ENCODE measurements at places on chromosomes 5 and 9.

GRCh38 chr5:125750861-125751186 lies 672.4 kb upstream of the GRAMD2B start:
- DNase-seq = no peak

- no peak for DNase-seq
Observed at GRCh38 chr5:73274121-73274520, 101.1 kb downstream of the TMEM174 start.

- DNase-seq = no peak
Observed at GRCh38 chr5:17192191-17192590, 25.2 kb upstream of the BASP1 start.

DNA sequence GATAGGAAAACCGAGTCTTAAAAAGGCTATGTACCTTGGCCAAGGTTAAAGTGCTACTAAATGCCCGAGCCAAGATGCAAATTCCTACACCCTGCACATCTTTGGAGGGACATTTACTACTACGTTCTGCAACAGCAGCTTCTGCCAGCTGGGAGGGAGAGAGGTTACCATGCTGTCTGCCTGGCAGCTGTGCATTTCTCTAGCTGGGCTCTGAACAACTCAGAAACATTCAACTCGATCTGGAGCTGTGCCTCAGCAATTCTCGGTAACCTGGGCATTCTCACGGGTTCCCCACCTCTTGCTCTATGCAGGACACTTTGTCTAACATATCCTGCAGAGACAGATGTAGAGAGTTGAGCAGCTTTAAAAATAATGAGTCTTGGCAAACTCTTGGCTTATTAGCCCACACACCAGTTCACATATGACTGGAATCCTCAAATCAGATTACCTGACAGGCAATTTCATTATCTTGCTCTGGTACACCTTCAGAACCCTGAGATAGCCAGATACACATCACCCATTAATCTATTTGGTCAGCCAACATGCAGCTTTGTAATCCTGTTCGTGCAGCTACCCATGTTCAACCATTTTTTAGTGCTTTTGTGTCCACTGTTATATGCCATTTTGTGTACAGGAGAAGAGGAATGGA lies 115.8 kb downstream of the EFNA5 start:
- DNase-seq = no peak

DNA sequence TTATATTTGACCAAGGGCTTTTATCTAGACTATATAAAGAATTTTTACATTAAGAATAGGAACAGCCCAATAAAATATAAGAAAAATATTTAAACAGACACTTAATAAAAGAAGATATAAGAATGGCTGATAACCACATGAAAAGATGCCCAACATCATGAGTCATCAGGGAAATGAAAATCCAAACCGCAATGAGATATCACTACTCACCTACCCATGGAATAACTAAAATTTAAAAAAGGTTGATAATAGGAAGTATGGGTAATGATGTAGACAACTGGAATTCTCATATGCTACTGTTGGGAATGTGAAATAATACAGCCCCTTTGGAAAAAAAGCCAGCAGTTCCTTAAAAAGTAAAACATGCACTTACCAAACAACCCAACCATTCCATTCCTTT lies 206.9 kb upstream of the PCSK5 start:
- no peak for DNase-seq

DNA sequence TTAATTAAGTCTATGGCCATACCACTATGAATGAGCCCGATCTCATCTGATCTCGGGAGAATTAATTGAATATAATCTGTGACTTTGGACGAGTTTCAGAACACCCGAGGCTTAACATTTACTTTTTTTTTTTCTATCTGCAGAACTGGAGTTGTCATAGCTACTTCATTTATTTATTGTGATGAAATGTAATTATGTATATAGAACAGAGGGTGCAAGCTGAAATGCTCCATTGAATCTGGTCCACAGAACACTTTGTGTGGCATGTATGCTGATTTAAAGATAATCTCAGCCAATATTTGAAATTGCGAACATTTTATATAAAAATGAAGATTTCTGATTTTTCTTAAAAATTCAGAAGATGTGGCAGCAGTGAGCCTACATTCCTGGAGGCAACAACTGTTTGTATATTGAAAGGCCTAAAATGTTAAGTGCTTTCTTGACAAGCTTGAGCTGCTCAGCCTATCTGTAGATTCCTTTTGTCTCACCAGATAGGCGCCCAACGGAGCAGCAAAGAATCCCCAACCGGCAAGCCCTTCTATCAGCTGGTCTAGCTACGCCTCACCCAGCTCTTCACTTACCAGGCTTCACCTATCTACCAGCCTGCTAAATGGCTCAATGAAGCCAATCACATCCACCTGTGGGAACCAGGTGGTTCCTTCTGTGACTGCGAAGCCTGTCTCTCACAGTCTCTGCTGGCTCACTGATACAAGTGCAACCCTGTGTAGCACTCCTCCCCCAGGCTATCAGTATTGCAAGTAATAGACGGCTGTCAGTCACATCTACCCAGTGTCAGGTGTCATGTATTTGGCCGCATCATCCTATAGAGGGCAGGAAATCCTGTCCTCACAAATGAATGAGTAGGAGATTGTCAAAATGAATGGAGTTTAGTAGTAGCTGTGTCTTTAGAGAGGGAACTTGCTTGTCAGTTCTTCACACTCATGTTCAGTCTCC lies 170.6 kb upstream of the MRPS30 start:
- DNase-seq = no peak

DNA sequence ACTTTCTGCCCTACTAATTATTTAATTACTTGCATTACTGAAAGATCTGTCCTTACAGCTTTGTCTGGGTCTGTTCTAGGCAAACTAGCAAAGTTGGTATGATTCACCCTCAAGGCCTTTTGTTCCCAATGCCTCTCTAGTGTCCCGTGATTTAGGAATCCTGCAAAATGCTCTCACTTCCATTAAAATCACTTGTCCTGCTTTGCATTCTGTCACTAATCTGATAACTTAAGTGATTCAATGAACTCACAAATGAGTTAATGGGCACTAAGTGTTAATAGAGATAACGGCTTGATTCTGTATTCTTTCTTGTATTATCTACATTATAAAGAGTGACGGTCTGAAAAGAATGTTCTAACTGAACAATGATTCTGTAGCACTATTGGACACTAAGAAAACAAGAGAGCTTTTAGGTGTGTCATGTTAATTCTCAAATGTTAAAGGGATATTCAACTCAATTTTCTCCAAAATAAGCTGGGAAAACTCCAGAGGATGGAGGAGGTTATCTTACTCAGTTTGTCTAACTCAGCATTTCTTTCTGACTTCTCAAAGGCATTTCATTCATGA lies 697.3 kb downstream of the CETN3 start:
- DNase-seq = no peak

GRCh38 chr5:153086486-153086885 lies 404.0 kb upstream of the GRIA1 start:
- no peak for DNase-seq

DNA sequence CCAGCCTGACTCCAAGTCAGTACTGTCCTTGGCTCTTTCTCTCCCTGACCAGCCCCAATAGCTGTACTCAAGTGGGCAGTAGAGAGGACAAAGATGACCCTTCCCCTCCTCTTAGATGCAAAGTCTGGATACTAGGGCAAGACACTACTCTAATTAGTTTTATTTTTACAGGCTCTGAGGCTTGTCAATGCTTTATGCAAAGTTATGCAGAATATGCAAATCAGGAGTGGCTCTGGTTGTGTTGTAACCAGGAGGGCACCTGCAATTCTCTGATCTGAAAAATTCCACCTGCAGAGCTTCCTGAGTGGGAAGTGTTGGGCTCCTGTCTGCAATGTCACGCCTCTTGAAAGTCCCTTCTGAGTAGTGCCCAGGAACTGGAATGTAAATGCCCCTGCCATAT lies 201.5 kb downstream of the RGS3 start:
- no peak for DNase-seq

DNA sequence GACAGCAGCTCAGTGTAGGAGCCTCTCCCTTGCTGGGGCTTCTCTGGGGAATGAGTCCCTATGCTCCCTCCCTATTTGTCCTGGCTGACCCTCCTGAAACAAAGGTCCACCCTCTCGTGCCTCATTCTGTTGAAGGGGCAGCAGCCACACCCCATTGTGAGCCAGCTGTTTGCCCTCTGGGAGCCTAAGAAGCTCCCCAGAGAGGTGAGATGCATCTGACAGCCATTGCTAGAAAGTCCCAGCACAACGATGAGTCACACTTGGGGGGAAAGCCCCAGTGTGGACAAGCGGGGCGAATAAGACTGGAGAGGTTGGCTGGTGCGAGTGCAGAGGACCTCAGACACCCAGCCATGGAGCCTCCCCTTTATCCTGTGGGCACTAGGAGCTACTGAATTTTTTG lies 101.4 kb downstream of the PPARGC1B start:
- peak; percentile 78 for DNase-seq

DNA sequence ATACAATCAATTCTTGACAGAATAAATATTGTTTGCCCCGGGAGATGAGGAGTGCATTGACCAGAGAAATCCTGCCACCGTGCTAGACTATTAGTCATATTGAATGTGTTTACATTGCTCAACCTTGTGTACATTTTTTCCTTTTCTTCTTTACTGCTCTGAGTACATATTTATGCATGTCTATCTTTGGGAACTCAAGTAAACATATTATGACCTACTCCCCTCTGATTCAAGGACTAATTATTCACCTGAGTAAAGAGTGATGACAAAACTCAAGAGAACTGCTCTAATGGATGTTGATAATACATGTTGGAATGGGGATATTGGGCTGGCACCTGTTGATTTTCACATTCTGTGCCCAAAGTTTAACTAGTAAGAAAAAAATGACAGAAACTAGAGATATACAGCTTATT lies 3.9 kb upstream of the SPINK1 start:
- DNase-seq = no peak

GRCh38 chr9:17148324-17148723 lies 13.5 kb downstream of the CNTLN start:
- no peak for DNase-seq

GRCh38 chr5:72572236-72572765 lies 65.1 kb upstream of the ZNF366 start:
- no peak for DNase-seq

DNA sequence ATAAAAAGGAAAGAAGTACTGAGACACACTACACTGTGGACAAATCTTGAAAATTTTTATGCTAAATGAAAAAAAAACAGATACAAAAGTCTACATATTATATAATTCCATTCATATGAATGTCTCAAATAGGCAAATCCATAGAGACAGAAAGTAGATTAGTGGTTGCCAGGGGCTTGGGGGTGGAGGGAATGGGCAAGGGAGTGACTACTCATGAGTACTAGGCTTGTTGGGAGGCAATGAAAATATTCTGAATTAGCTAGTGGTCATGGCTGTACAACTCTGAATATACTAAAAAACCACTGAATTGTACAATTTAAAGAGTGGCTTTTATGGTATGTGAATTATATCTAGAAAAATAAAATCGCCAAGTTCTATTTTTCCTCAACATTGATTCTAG lies 154.9 kb downstream of the AUH start:
- DNase-seq = no peak

DNA sequence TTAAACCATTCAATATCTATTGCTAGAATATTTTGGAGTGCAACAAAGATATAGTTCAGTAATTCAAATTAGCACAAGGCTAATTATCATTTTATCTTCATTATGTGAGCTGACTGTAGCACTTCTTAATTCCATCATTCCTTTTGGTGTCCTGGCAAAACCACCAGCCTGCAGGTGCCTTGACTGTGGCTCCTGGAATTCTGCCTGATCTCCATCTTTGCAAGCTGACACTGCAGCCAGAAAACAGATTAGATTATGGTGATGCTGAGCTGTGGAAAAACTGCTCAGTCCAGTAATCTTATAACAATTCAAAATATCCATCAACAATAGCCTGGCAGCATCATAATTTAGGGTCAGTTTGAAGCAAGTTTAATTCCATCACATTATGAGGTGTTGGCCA lies 919.5 kb downstream of the DTWD2 start:
- no peak for DNase-seq

DNA sequence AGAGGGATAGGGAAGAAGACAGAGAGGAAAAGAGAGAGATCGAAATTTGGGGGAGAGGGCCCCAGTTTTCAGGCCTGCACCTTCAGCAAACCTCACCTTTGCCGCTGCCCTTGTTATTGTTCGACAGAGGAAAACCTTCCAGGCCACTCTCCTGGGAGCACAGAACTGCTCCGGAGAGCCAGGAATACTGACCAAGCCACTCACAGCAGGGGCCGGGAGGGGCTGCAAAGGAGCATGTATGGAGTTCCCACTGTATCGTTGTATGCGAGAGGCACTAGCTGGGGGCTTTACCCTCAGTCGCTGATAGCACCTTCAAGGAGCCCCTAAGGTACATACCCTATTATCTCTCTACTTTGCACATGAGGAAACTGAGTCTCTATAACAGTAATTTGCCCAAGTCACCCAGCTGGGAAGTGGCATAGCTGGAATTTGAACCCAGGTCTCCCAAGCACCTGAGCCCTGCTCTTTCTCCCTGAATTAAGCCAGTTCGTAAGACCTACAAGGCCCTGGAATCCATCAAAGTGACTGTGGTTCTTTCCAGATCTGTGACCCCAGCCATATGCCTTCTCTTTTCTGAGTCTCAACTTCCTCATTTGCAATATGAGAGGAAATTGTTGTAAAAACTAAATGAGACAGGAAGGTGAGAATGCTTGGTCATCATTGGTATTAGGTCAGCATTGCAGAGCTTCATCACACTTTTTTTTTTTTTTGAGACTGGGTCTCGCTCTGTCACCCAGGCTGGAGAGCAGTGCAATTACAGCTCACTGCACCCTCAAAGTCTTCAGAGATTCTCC lies 21.0 kb upstream of the FOXE1 start:
- DNase-seq = no peak
